ENCODE measurements at places on chromosomes 7 and 10. TPM values are rescaled to one million over a fixed set of nuclear protein-coding genes. Genes with fewer than 3 reads are reported as not detected.

CALHM1 gene
- 0.41 TPM for total RNA-seq

SHH gene
- total RNA-seq, result not detected

DNA sequence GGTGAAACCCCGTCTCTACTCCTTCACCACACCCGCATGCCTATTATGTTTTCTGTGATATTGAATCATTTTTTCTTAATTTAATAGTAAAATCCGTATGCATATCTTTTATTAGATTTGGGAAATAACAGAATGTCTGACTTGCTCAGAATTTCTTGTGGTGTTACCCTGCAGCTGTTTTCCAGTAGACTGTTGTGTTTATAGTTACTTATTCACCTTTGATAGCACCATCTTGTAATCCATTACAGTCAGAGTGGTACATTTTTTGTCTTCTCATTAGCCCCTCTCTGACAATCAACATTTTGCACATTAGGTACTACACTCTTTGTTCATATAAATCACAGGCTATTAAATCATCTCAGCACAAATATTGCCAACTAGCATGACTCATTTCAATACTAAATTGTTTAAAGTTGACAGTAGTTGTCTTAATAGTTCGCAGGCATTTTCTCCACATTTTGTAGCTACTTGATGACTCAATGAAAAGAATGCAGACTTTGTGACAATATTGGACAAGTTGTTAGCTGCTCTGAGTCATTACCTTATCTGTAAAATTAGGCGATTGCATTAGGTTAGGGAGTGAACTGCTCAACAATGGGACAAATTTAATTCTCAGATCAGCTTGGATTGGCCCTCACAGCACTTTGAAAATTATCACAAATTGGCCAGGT is 17.8 kb upstream of the SLC16A12 start:
- H3K4me3 ChIP-seq, result no peak overlapping the region
- no peaks in the 10 kb centered on the region for H3K36me3 ChIP-seq
- H3K27ac ChIP-seq, result no peak overlapping the region
- DNase-seq, result no peak

DNA sequence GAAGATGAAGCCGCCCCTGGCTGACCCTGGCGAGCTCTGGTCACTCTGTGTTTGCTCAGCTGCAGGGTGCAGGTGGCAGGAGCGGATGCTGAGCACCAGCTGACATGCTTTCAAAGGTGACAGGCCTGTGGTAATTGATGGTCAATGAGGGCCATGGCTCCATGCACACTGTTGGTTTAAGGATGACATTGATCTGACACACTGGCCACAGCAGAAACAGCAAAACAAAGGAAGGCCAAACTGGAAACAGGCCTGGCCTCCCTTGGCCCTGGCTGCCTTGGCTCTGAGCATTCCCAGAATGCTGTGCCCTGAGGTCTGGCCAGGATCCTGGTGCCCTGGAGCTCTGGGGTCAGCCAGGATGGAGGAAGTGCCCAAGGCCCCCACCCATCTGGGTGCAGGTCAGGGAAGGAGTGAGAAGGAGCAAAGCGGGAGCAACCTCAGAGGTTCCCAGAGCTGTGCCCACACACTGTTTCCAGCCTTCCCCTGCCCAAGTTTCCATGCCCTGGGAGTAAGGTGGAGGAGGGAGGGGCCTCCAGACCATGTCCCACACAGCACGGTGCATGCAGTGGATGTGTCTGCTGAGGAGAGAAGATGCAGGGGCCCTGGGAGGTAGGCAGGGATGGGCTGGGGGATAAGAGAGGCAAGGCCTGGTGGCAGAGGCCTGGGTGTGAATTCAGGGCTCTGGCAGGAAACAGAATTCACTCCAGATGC is 302.2 kb downstream of the RPS24 start:
- no peaks in the 10 kb centered on the region for H3K36me3 ChIP-seq
- DNase-seq, result no peak
- H3K27me3 ChIP-seq, result no peaks in the 10 kb centered on the region
- H3K27ac ChIP-seq, result no peak overlapping the region
- no peak overlapping the region for H3K4me3 ChIP-seq

DNA sequence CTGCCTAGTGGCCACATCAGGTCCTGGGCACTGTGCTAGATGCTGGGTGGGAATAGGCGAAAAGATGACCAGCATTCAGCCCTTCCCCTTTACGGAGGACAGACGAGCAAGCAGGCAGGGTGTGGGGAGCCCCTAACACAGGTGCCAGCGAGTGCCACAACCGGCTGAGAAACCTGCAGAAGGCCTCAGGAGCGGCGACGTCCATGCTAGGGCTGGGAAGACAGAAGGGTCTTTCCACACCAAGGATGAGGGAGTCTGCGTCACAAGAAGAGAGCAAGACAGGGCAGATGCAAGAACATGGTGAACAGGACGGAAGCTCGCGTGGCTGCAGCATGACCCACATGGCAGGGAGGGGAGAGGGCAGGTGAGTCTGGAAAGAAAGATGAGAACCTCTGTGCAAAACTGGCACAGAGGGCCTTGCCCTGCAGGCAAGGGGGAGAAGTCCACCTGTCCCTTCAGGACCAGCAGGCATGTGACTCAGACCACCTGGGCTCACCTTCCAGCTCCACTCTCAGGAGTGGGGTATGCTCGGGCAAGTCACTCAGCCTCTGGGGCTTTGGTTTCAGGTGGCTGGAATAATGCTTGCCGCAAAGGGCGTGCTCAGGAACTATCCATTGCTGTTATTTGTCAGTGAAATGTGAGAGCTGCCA is 36.6 kb downstream of the KCNH2 start:
- no peak overlapping the region for H3K4me3 ChIP-seq
- no peaks in the 10 kb centered on the region for H3K36me3 ChIP-seq
- peaks cover 10% of the 10 kb centered on the region for H3K27me3 ChIP-seq
- peaks cover 9% of the 10 kb centered on the region for H3K4me1 ChIP-seq

EEPD1 gene
- 4.1 TPM for total RNA-seq

SYNPO2L gene
- not detected for total RNA-seq

- H3K4me3 ChIP-seq, result no peak overlapping the region
- H3K36me3 ChIP-seq, result no peaks in the 10 kb centered on the region
- H3K4me1 ChIP-seq, result no peaks in the 10 kb centered on the region
- no peak for DNase-seq
- no peak overlapping the region for H3K27ac ChIP-seq
Observed at GRCh38 chr7:38120076-38120475, 58.0 kb upstream of the STARD3NL start.

MSANTD7 gene
- 12.9 TPM for total RNA-seq

Measured in B cell (primary cell).